ENCODE measurements at places on chromosomes 4 and X.

DNA sequence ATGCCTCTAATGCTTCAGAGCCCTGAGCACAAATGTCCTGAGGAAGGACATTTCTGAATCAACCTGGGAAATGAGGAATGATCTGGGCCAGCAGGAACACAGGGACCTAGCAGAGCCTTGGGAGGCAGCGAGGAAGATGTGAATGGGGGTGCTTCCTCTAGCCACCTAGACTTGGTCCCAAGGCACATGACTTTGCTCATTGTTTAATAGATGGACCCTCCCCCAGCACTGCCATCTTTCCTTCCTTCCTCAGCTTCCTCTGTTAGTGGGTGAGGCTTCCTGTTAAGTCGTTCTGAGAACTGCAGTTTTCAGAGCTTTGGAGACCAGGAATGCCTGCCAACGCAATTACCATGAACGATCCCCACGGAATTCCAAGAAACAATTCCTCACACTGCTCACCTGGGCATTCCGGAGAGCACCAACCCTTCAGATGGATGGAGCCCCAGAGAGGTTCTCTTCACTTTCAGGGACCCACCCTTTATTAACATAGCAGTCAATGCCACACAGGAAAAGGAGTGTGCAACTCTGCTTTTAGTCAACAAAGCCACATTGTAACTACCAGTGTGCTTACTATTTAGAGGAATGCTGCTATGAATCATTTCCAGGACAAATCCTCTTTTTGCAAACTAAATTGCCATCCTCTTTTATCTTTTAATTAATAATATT is 48.5 kb upstream of the STIM2 start:
- DNase-seq = no peak

DNA sequence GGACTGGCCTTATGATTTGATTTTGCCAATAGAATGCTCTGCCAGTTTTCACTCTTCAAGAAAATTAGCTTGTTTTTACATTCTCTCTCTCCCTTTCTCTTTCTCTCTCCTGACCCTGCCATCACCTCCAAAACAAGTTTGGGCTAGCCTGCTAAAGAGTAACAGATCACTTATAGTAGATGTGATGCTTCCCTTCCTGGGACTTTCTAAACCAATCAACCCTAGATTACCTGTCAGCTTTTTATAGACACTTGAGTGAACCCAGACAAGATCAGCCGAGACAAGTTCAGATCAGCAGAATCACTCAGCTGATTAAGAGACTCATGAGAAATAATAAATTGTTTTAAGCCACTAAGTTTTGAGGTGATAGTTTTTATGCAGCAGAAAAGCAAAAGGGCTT is 521.2 kb downstream of the ANKRD50 start:
- DNase-seq = no peak

DNA sequence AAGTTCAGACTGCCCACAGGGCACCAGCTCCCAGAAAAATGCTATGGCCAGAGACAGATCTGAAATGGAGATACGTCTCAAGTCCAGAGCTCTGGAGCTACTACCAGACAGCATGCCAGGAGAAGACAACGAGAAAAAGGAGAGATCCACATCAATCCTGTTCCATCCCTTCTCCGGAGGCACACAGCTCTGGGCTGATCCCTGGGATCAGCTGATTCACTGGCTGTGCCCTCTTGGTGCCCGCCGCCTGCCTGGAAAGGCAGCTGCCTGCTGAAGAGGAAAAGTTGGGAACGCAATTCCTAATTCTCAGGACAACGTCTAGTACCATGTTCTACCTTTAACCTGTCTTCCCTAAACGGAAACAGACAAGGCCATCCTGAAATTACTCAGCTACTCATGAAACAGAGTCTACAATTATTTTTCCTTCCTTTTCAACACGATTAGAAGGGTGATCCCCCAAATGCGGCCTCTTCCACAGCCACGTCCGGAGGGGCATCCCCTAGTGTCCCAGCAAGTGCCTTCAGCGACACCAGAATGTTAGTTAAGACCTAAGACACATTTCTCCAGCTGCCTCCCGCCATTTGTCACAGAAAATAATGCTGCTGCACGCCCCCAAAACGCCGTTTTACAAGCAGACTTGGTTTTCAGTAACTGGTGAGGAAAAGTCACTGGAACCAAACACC is 2.4 kb downstream of the ZFYVE28 start:
- no peak for DNase-seq

- DNase-seq = no peak
Measured at GRCh38 chr4:38921151-38921550, 53.5 kb downstream of the FAM114A1 start.
